ENCODE measurements at places on chromosomes 7 and 10.
A peak's percentile ranks its signal among the peaks of the same experiment; 100 is the strongest.

GRCh38 chr10:33133557-33133956, 175.5 kb upstream of the ITGB1 start:
- H3K36me3 ChIP-seq: peaks cover 13% of the 10 kb centered on the region
- no peaks in the 10 kb centered on the region for H3K27me3 ChIP-seq
- ATAC-seq: no peak
- peaks cover 65% of the 10 kb centered on the region for H3K4me1 ChIP-seq
- peak overlapping the region; percentile 77 for H3K4me3 ChIP-seq

DNA sequence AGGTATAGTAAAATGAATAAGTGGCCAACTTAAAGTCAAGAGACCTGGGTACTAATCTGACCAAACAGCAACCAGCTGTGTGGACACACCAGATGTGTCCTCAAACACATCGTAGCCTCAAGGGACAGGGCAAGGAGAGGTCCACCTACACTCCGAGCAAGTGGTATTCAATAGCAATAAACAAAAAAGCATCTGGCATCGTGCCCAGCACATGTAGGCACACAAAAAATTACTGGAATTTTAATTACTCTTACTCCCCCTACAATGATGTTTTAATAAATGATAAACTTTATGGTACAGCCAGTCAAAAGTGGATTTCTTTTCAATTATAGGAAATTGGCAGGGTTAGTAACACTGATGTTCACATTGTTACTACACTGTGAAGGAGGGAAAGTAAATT, 3.5 kb upstream of the RGS10 start:
- H3K4me3 ChIP-seq: no peak overlapping the region
- no peaks in the 10 kb centered on the region for H3K27me3 ChIP-seq
- H3K4me1 ChIP-seq: peaks cover 11% of the 10 kb centered on the region
- H3K27ac ChIP-seq: no peak overlapping the region
- peaks cover 10% of the 10 kb centered on the region for H3K36me3 ChIP-seq

- H3K4me3 ChIP-seq: no peak overlapping the region
- no peaks in the 10 kb centered on the region for H3K36me3 ChIP-seq
- H3K27me3 ChIP-seq: peaks cover 5% of the 10 kb centered on the region
- no peaks in the 10 kb centered on the region for H3K4me1 ChIP-seq
- H3K27ac ChIP-seq: no peak overlapping the region
Measured at GRCh38 chr10:132106431-132106830, 40.7 kb downstream of the JAKMIP3 start.

DNA sequence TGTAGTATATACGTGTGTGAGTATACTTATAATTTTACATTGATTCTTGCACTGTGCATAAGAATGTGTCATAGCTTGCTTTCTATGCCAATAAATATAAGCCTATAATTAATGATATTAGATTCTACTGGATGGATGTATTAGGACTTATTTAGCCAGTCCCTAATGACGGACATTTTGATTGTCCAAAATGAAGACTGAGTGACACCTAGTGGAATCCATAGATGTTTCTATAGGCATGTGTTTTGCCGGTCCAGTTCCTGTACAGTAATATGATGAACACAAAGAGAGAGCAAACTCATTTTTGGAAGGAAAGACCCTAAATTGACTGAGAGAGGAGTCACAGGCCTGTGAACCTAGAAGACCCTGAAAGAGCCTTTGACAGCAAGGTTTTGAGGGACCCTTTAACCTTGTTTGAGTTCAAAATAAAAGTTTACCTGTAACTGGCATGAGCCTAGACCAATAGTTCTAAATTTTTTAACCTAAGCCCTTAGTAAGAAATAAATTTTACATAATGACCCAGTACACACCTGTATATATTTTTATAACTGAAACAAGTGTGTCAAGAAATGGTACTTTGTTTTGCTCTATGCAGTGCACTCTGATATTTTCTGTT, 42.4 kb upstream of the AGBL3 start:
- no peak overlapping the region for H3K4me3 ChIP-seq
- H3K27me3 ChIP-seq: peaks cover 3% of the 10 kb centered on the region
- no peaks in the 10 kb centered on the region for H3K4me1 ChIP-seq
- no peak for ATAC-seq
- no peaks in the 10 kb centered on the region for H3K36me3 ChIP-seq
- no peak overlapping the region for H3K27ac ChIP-seq

- peaks cover 3% of the 10 kb centered on the region for H3K4me1 ChIP-seq
- ATAC-seq: no peak
- H3K27me3 ChIP-seq: peaks cover 17% of the 10 kb centered on the region
- H3K36me3 ChIP-seq: no peaks in the 10 kb centered on the region
- peak overlapping the region; percentile 23 for H3K4me3 ChIP-seq
Measured at GRCh38 chr10:22483132-22483531, 137.8 kb downstream of the SPAG6 start.

GRCh38 chr7:18472161-18472483, 23.4 kb upstream of the HDAC9 start:
- no peaks in the 10 kb centered on the region for H3K36me3 ChIP-seq
- ATAC-seq: no peak
- H3K27me3 ChIP-seq: no peaks in the 10 kb centered on the region
- no peak overlapping the region for H3K4me3 ChIP-seq
- H3K27ac ChIP-seq: no peak overlapping the region
- H3K4me1 ChIP-seq: no peaks in the 10 kb centered on the region

GRCh38 chr7:100476903-100477870, 1.8 kb downstream of the TSC22D4 start:
- H3K27ac ChIP-seq: peak overlapping the region; percentile 91
- peak overlapping the region; percentile 87 for H3K4me3 ChIP-seq
- no peaks in the 10 kb centered on the region for H3K27me3 ChIP-seq
- peaks cover 68% of the 10 kb centered on the region for H3K36me3 ChIP-seq
- H3K4me1 ChIP-seq: peaks cover 22% of the 10 kb centered on the region
- ATAC-seq: no peak

Measured in activated T-helper 17 cell treated with anti-CD3 and anti-CD28 coated beads, Interleukin-2, amount 50 U/mL, for 72 hours (primary cell).